Stimulated activated CD4-positive, alpha-beta T cell treated with anti-CD3 and anti-CD28 coated beads, Interleukin-2, amount 100 ng/mL, for 24 hours (primary cell): ENCODE measurements at places on chromosomes 16 and 17.

- no peak for DNase-seq
Observed at GRCh38 chr17:69134112-69134511, 7.6 kb downstream of the ABCA6 start.

GRCh38 chr17:7444682-7445618 lies at the start of gene CHRNB1:
CHRNB1 (plus strand) TSS chr17:7445061; CDS start chr17:7445128, 67 bp downstream.
- peak; percentile 25 for DNase-seq

DNA sequence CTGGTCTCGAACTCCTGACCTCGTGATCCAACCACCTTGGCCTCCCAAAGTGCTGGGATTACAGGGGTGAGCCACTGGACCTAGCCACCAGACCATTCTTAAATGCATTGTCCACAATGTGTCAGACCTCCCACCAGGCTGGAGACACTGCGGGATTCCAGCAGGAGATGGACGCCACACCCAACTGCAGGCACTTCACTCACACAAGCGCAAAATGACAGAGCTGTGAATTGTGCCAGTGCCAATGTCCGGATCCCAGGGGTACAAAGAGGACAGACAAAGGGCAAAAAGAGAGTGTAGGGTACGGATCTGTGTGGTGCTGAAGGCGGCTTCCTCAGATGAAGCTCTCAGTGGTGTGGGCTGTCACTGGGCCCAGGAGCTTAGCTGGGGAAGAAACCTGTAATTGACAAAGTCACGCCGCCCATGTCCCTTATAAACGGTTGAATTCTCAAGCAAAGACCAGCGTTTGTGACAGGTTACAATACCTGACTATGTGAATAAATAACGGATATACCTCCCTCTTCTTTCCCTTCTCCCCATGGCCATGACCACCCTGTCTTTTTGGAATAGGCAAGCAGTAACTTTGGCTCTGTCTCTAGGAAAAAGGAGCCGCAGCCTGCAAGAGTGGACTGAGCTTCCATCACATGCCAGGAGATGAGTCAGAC lies 40.0 kb downstream of the HS3ST3A1 start:
- DNase-seq = no peak

- DNase-seq = no peak
Observed at GRCh38 chr16:27385398-27385797, 16.6 kb upstream of the IL21R start.

DNA sequence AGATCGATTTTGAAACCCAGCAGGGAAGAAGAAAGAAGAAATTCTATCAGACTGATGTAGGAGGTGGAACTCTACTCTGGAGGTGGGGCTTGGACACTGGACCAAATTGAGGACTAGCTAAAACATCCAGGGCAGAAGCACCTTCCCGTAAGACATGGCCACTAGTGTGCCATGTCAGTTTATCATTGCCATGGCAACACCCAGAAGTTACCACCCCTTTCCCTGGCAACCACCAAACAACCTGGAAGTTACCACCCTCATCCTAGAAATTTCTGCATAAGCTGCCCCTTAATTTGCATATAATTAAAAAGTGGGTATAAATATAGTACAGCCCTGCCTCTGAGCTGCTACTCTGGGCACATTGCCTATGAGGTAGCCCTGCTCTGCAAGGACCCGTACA lies 66.7 kb downstream of the NACA2 start:
- DNase-seq = no peak

DNA sequence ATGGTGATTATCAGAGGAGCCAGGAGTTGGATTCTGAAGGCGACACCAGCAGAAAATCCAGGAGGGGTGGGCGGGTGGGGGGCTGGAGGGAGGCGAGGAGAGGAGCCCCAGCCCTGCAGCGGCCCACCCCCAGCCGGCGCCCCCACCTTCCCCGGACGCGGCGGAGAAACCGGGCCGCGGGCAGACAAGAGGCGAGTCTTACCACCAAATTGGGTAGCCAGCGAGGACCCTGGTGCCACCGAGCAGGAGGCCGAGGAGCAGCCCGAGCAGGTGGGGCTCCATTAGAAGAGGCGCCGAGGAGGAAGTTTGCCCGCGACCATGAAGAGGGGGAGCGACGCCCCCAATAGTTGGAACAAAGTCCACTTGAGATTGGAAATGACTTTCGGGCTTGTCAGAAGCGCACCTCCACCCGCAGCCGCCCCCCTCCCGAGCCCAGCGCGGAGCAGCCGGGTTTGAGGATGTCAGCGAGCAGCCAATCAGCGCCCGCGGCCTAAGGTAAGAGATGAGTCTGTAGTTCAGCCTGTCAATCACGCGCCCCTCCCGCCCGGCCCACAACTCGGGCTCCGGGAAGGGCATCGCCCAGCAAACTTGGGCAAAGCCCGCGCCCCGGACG lies at the start of gene WNT3:
WNT3 (minus strand) TSS at position 377 of the 613 bp plus-strand sequence; CDS start at position 282, 95 bp downstream.
- peak; percentile 67 for DNase-seq

DNA sequence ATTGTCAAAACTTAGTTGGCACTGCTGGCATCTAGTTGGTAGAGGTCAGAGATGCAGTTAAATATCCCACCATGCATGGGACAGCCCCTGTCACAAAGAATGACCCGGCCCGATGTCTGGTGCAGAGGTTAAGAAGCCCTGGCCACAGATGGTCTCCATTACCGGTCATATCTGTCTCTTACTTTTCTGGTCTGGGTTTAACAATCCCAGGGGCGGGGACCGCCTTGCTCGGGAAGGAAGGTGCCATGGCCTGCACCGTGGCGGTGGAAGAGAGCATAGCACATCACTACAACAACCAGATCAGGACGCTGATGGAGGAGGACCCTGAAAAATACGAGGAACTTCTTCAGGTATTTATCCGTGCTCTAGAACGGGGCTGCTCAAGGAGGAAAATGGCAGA lies 8.1 kb downstream of the COQ7 start:
- no peak for DNase-seq

DNA sequence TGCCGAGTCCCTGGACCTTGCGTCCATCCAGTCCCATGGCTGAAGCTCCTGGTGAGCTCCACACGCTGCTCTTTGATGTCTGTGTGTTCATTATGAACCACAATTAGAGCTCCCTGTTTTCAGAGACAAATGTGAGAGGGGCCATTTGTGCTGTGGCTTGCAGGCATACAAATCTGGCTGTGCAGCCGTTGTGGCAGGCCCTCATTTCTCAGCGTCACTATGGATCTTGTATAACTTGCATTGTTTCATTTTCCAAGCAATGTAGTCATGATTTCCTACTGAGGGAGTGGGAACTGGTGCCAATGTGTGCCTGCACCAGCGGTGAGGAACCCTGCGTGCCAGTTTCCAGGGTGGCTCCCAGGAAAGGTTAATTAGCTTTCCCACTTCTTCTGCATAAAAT lies 542.6 kb downstream of the TMEM114 start:
- no peak for DNase-seq

- DNase-seq = no peak
Observed at GRCh38 chr16:79982361-79982760, 381.8 kb upstream of the MAF start.

DNA sequence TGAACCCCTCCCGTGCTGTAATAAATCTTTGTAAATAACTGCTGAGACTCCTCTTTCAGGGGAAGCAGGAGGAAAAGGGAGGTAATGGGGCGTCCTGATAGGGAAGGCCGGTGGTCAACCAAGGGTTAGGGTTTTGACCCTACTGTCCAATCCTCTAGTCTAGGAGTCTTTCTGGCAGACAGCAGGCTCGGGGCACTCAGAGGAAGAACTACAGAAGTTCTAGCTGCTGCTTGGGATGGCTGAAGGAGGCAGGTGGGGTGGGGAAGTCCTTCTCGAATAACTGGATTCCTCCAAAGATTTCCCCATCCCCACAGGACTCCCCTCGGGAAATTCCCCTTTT lies 387 bp upstream of the STARD3 start:
- no peak for DNase-seq

- no peak for DNase-seq
Observed at GRCh38 chr17:77786740-77787505, 171.6 kb upstream of the TNRC6C start.

- no peak for DNase-seq
Observed at GRCh38 chr16:17345043-17345442, 125.7 kb downstream of the XYLT1 start.

- no peak for DNase-seq
Observed at GRCh38 chr17:62854098-62854680, 46.1 kb upstream of the MARCHF10 start.

DNA sequence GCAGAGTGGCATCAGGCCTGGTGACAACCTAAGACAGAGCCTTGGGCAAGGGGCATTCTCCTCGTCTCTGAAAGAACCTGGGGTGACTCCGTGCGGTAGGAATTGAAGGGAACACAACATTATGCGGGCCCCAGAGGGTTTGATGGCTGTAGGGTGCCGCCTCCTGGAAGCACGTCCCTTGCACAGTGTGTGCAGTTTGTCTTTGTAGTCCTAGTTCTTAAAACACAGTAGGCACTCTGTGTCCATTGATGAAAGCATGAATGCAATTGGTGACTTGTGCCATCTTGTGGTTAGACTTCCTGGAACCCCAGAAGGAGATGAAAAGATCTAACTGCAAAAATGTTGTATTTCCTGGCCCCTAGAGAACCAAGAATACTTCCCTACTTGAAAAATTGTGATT lies 279.8 kb downstream of the UTP18 start:
- DNase-seq = no peak

DNA sequence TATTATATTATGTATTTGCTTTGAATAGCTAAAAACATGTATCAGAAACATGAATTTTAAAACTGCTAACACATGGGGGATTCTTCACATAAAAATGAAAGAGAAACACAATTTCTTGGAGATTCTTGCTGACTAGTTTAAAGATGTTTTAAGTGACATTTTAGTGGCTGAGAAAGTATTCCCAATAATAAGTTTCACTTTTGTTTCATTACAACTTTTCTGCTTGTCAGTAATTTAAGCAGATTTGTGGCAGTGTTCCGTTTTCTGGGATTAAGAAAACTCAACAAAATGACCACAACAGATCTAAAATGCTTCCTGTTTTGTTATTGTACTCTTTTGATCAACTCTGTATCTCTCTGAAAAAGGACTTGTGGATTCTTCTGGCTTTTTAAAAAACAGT lies 75.9 kb downstream of the NLK start:
- DNase-seq = no peak

DNA sequence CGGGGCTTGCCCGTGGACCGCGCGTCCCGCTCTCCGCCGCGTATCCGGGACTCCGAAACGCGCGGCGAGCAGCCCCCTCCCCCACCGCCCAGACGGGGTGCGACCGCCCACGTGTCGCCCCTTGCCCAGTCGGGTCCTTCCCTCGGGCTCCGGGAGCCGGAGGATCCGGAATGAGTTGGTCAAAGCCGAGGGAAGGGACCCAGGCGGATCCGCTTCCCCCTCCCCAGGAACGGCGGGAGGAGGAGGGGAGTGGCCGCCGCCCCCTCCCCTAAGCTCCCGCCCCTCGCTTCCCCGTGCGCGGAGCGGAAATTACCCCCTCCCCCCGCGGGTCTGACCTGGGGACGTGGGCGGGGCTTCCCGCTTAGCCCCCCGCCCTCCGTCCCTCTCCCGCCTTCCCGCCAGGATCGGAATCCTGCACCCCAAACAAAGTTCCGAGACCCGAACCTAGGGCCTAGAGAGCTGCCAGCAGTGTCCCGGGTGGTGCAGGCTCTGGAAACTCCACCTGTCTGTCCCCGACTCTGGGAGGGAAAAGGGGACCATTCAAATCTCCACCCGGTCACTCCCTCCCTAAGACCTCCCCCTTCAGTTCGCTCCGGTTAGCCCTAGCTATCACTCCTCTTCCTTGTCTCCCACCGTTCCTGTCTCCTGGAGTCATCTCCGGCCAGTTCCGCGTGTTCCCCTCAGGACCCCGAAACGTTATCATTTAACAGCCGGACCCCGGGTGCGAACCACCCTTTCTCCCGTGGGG lies 1.0 kb upstream of the IGF2BP1 start:
- DNase-seq = peak; percentile 22

DNA sequence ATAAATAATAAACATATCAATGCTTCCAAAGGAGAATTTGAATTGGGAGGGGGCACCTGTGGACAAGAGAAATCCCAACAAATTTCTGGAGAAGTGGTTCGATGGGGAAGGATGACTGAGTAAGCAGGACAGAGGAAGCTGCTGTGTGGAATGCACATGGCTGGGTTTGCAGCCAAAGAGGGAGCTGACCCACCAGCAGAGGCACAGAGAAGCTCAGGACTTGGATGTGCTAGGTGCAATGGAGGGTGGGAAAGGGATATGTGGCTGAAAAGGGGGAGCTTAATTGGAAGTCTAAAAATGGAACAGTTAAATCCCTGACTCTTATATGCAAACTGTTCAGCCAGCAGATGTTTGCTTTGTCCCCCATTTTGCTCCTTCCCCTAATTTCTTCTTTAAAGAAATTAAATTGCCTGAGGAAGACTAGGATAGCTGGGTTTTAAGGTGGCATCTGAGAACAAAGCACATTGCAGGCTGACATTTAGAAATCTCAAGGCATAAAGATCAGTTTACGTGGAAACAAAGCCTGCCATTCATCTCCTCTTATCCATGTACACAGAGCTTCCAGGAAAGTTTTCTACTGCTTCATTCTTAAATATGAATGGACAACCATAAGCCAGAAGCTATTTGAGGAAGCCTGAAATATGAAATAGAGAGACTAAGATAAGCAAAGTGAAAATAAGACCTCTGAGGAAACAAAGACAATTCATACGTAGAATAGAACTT lies 23.0 kb upstream of the TNS4 start:
- DNase-seq = no peak

DNA sequence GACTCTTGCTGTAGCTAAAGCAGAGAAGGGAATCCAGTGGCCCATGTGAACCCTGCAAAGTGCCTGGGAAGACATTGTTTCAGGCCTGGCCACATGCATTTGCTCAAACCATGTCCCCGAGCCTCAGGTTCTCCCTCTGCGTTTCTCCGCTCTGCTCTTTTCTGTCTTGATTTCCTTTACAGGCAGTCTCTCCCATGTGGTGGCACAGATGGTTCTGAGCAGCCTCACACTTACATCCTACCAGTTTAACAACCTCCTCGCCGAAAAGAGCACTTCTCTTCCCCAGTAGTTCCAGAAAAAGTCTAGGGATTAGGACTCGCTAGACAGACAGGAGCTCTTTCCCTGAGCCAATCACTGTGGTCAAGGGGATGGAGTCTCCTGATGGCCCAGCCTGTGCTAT lies 28.3 kb upstream of the MYH10 start:
- DNase-seq = no peak

GRCh38 chr16:4583906-4584305 lies 27.8 kb downstream of the C16orf96 start:
- no peak for DNase-seq

- no peak for DNase-seq
Observed at GRCh38 chr16:77822661-77823060, 34.3 kb downstream of the VAT1L start.

GRCh38 chr17:7886227-7887037 lies 2.2 kb upstream of the CHD3 start:
- peak; percentile 65 for DNase-seq

- no peak for DNase-seq
Observed at GRCh38 chr17:28334666-28335200, 539 bp downstream of the IFT20 start.
